ENCODE measurements at places on chromosomes 13 and 19.

- no peak for DNase-seq
Measured at GRCh38 chr13:100349594-100349993, 239.0 kb downstream of the GGACT start.

- no peak for DNase-seq
Measured at GRCh38 chr13:110876609-110877008, 38.3 kb downstream of the ANKRD10 start.

DNA sequence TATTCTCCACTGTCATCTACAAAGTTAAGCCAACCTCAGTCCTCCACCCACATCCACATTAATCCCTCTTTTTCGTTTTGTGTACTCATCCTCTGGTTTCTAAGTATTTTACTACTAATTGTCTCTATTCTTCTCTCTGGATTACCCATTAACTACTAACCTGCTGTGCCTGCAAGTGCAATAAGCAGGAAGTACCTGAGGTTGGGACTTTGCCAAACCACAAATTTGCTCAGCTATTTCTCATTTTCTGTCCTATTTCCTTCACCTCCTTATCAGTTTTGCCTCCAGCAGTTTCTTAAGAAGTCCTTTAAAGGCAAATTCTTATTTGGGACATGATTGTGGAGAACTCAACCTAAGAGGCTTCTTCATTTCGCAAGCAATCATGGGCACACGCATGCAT lies 1708.9 kb downstream of the SLITRK5 start:
- DNase-seq, result no peak

DNA sequence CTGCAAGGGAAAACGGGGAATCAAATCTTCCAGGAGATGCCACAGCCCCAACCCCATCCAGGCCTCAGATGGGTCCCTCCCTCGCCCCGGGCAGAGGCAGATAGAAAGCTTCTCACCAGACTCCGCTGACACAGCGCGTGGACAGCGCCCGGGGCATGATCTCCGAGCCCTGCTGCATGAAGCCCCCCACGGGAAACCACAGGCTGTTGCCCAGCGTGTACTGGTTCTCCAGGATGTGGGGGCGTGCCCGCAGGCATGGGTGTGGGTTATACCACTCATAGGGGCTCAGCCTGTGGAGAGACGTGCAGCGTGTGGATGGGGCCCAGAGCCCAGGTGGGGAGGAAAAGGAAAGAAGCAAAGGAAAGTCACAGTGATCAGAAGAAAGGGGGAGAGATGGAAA lies 27.2 kb upstream of the ATP1A3 start:
- DNase-seq, result no peak

DNA sequence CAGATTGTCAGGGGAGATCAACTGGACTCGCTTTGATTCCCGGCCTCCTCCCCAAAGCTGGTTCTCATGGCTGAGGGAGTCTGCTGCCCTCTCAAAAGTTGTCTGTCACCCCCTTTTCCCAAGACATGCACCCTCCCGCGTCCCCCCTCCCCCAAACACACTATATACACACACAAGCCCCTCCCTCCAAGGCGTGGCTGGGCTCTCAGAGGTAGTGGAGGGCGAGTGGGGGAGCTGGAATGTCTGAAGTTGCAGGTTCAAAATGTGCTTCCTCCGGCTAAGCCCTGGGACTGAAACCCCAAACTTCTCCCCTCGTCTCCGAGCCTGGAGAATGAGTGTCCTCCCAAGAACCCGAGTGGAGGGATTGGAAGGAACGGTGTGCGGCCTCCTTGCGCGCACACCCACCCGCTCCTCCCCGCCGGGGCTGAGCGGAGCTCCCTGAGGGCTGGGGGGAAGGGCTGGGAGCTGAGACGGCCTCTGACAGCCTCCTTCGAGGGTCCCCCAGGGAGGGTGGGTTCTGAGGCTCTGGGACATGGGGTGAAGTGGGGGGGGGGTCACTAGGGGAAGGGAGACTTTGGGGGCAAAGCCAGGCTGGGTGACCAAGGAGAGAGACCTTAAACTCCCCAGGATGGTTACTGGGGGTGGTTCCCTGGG lies 9.9 kb upstream of the MEIS3 start:
- no peak for DNase-seq

GRCh38 chr19:19223636-19224035 lies 11.9 kb downstream of the NCAN start:
- no peak for DNase-seq

DNA sequence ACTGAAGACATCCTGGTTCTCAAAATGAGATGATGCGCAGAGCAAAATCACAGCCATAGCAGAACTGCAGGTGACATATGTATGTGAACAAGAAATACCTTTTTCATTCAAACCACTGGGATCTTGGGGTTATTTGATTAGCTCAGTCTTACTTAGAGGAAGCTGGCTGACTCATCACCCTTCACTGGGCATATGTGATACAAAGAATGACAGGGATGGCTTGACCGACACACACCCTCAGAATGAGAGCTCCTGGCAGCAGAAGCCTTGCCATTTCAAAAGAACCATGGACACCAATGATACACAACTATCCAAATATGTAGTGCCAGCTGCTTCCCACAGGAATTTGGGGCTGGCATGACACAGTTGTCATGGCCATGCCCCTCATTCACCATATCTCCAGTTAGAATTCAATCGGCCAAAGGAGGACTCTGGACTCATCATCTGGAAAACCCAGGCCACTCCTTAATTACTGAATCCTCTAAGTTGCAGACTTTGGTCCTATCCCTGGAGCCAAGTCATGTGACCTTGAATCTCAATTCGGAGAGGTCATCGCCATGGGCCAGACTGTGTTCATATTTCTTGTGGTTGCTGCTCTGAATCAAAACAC lies 115.8 kb downstream of the KATNAL1 start:
- DNase-seq, result no peak

- no peak for DNase-seq
Measured at GRCh38 chr19:7968796-7969554, 25.5 kb upstream of the TIMM44 start.

Measured in bone marrow (tissue), 2 donors.